ENCODE measurements at places on chromosomes 5 and 9.

DNA sequence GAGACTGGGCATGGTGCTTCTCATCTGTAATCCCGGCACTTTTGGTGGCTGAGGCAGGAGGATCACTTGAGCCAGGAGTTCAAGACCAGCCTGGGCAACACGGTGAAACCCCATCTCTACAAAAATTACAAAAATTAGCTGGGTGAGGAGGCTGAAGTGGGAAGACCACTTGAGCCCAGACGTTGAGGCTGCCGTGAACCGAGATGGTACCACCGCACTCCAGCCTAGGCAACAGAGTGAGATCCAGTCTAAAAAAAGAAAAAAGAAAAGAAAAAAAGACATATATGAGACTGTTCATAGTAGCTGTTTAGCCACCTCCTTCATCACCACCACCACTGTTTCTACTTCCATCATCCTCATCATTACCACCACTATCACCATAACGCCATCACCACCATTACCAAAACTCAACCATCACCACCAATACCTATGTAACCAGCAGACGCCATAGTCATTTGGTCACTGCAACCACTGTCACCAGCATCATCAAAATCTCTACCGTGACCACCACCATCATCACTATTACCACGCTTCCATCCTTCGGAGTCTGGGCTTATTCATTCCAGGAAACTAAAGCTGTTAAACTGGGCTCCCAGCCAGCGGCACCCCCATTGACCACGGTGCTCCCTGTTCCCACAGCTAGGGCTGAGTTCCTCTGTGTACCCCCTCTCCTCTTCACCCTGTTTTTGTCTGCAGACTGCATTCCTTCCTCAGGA lies 8.4 kb upstream of the KIF12 start:
- DNase-seq = no peak

GRCh38 chr5:112467485-112467884 lies 48.4 kb upstream of the EPB41L4A start:
- no peak for DNase-seq

DNA sequence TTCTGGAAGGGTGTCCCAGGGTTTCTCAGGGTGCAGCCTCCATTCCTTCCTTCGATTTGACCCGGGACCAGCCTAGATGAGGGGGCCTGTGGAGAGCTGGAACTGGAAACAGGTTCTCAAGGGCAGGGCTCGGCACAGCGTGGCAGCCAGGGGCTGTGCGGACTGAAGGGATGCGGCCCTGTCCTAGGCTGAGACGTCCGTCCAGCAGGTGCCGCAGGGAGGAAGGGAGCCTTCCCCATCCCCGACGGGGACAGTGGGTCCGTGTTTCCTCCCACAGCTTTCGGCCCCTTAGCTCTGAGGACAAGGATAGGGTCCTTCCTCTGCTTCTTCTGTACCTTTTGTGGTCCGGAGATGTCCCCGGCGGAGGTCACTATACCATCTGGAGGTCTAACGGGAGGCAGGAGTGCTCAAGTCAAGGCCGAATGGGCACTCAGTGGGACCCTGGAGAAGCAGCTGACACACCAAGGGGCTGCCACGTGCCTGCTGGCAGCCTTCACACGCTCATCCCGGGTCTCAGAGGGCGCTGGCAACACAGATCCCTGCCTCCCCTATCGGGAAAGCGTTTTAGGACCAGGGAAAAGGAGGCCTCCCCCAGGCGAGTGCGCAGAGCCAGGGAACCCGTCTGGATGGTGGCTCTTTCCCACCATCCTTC lies 49.9 kb downstream of the USP20 start:
- no peak for DNase-seq

- DNase-seq = no peak
Measured at GRCh38 chr5:32115985-32116384, 58.1 kb downstream of the GOLPH3 start.

GRCh38 chr5:34585601-34586104 lies 70.5 kb upstream of the RAI14 start:
- no peak for DNase-seq

DNA sequence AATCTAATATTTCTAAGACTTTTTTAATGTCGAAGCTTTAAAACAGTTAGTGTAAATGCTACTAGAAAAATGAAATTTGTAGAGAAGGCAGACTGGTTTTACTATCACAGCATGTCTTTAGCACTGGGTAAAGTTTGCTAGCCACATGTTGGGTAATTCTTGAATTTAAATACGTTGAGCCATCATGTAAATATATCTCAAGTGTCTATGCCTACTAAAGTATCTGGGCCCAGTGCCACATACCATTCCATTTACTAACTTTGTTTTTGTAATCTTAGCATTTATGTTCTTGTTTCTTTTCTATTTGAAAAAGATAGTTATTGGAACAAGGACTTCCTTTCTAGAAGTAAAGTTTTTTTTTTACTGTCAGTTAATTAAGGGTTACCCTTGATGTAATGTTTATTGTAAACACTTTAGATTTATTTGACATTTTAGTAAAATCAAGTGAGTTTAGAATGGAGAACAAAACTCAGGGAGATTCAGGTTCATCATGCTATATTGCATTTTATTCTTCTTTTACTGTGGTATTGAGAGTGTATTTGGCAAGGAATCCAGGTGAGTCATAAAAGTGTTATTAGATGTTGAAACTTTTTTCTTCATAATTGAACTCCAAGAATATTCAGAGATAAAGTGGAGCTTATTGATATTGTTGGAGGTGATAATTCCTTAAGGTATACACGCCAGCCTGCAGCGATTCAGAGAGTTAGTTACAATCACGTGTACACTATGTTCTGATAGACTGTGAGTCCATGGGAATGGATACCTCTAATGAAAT lies 182.4 kb downstream of the CCDC171 start:
- no peak for DNase-seq

DNA sequence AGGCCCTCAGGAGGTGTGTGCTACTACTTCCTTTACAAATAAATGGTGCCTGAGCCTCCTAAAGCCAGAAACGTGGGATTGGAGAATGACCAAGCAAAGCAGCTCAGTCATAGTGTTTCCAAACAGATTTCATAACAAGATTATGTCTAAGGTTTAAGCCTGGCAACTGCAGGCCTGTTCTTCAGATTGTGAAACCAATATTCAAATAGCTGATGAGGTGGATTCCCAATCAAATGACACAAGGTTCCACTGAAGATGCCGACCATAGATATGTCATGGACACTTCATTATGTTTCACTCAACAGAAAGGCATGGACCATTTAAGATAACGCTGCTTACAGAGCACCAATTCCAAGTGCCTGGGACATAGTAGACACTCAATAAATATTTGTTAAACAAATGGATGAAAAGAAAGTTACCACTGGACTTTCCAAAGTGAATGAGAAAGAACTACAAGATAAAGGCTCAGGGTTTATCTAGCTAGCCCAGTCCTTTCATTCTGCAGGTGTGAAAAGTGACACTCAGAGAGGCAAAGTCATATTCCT lies 189.5 kb downstream of the ACTL7B start:
- no peak for DNase-seq

- no peak for DNase-seq
Measured at GRCh38 chr5:53490747-53491146, 10.3 kb downstream of the FST start.

DNA sequence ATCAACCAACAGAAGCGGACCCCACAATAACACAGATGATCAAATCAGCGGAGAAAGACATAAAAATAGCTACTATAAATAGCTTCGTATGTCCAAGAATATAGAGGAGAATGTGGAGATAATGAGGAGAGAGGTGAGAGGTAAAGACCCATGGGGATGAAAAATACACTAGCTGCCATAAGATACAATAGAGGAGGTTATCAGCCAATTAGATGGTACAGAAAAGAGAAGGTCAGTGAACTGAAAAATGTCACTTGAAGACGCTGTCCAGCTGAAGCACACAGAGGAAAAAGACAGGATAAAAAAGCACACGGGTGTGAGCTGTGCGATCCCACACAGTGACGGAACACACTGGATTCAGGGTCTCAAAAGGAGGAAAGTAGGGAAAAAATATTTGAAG lies 73.4 kb downstream of the OLFM1 start:
- DNase-seq = no peak

DNA sequence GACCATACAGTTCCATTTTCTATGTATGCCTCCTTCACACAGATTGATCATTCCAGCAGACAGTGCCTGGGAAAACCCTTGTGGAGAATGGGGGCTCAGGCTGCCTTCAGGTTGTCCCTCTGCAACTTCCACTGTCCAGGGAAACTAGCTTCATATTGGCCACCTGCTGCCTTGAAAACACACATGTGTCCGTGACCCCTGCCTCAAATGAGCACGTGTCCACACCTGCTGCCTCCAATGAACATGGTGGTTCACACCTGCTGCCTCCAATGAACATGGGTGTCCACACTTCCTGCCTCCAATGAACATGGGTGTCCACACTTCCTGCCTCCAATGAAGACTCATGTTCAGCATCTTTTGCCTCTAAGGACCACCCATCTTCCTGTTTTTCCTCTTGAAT lies 185.4 kb upstream of the ADCY2 start:
- DNase-seq = no peak

DNA sequence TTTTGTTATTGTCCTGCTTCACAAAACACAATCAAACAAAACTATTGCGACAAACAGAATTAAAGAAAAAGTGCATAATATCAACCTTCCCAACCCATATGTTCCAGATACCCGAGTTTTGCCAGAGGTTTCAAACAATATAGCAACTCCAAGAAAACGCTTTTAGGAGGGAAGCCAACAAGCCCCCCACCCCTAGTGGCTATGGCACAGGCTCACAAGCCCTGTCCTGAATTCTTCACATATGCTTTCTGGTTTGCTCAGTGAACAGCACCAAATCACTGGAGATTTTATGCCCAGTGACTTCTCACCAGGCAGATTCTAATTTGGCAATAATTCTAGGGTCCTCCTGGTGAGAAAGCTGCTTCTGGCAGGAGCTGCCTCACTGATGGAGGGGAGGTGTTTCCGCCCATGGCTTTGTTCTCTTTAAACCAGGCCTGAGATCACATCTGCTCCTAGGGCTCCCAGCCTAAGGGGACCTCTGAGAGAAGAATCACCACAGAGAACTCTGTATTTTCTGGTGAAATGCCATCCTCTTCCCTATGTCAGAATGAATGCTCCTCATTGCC lies 1982.4 kb downstream of the EFNA5 start:
- no peak for DNase-seq

- DNase-seq = no peak
Measured at GRCh38 chr9:3136686-3137346, 292.9 kb upstream of the PUM3 start.

- no peak for DNase-seq
Measured at GRCh38 chr5:175717837-175718236, 60.0 kb downstream of the HRH2 start.

GRCh38 chr9:8961186-8961851 lies 1161.7 kb upstream of the DMAC1 start:
- no peak for DNase-seq

DNA sequence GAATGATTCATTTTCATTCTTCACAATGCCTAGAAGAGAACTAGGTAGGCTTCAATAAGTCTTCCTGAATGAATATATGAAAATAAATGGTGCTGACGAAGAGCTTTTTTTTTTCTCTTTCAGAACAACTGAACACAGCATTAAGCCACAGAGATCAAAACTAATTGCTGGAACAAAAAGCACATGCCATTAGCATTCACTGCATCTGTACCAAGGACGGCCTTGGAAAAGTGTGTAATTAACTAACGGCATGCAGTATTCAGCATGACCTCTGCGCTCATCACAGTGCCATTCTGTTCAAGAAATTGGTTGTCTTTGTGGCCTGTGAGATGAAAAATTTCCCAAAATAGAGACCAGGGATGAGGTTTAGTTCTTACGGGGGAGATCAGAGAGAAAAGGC lies 99.3 kb downstream of the NUDT12 start:
- DNase-seq = no peak

- no peak for DNase-seq
Measured at GRCh38 chr5:78005021-78005785, 229.1 kb upstream of the TBCA start.

DNA sequence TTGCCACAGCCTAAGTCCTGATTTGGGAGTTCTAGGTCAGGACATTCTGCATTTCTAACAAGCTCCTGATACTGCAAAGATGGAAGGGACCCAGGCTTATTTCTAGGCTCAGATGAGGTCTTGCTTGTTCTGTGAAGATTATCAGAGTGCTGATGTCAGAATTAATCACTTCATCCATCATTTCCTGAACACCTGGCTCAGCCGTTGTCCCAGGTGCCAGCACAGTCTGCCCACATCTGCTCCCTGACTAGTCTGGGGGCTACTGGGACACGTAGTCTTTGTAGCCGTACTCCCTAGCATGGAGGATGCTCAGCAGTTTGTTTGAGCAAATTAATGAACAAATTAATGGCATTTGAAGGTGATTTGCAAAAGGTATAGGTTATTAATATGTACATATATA lies 17.9 kb upstream of the SPINK4 start:
- DNase-seq = no peak

DNA sequence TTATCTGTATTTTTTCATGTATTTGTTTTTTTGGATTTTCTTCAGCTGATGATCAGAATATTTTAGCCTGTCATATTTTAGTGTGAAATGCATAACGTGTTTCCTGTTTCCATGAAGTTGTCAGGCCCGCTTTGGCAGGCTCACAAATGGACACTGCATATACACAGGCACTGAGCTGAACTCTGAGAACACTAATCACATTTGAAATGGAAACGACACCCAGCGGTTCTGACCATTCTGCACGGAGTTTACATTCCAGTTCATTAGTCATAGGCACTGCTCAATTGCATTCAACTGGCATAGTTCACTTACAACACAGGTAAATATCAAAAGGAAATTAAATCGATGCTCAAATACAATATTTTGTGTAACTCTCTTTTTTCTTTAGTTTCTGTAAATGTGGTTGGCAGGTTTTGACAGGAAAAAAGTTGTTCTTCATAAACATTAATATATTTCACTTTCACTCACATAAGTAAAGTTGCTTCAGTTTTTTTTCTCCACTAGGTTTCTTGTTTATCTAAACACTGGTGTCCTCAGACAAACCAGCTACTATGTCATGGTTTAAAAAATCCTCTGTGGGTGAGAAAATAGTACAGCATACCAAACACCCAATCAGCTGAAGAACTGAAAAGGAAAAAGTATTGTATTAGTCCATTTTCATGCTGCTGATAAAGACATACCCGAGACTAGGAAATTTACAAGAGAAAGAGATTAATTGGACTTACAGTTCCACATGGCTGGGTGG lies 559.0 kb upstream of the DAP start:
- no peak for DNase-seq

GRCh38 chr5:137621861-137622823 lies 113.7 kb downstream of the KLHL3 start:
- DNase-seq = no peak

GRCh38 chr9:72755836-72756235 lies 197.0 kb downstream of the ALDH1A1 start:
- no peak for DNase-seq

- DNase-seq = peak; percentile 98
Measured at GRCh38 chr5:181221792-181222629, 1.1 kb upstream of the TRIM41 start.

- no peak for DNase-seq
Measured at GRCh38 chr5:88671106-88671504, 211.9 kb downstream of the MEF2C start.
